Type B pancreatic cell (in vitro differentiated cells): ENCODE measurements at places on chromosomes 6 and 20. TPM values are rescaled to one million over a fixed set of nuclear protein-coding genes. Genes with fewer than 3 reads are reported as not detected.

CAP2 gene
- total RNA-seq, result 6.1 and 9.3 TPM in 2 replicates

GRCh38 chr20:34439168-34439567, 76.1 kb downstream of the ITCH start:
- no peak overlapping the region for H3K27ac ChIP-seq
- DNase-seq, result no peak
- H3K4me3 ChIP-seq, result no peak overlapping the region
- H3K36me3 ChIP-seq, result peaks cover 37% of the 10 kb centered on the region

DNA sequence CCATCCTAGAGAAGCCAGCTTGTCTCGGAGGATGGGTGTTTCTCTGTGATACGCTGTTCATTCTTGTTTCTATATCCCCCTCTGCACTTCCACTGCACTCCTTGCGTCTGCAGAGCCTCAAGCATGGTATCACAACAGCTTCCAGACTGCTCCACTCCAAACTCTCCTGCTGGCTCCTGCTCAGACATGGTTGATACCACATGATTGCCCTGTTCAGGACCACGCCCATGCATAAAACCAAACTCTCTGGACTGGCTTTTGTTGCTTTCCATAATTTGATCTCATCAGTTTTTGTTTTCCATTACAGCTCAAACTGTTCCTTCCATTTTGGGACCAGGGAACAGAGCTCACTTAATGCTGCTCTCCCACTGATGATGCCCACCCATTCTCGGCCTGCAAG, 30.0 kb upstream of the SMIM29 start:
- peaks cover 10% of the 10 kb centered on the region for H3K36me3 ChIP-seq
- H3K27ac ChIP-seq, result no peak overlapping the region
- no peak for DNase-seq
- H3K27me3 ChIP-seq, result no peaks in the 10 kb centered on the region
- H3K4me3 ChIP-seq, result no peak overlapping the region

GRCh38 chr6:145087034-145087433, 648.3 kb downstream of the EPM2A start:
- no peaks in the 10 kb centered on the region for H3K36me3 ChIP-seq
- no peak overlapping the region for H3K27ac ChIP-seq
- peaks cover 3% of the 10 kb centered on the region for H3K27me3 ChIP-seq
- no peak overlapping the region for H3K4me3 ChIP-seq
- DNase-seq, result no peak
- H3K4me1 ChIP-seq, result no peaks in the 10 kb centered on the region

- H3K4me3 ChIP-seq, result no peak overlapping the region
- H3K27me3 ChIP-seq, result peaks cover 36% of the 10 kb centered on the region
- no peaks in the 10 kb centered on the region for H3K4me1 ChIP-seq
- no peak overlapping the region for H3K27ac ChIP-seq
- H3K36me3 ChIP-seq, result peaks cover 4% of the 10 kb centered on the region
Measured at GRCh38 chr20:31473331-31474096, 1.4 kb downstream of the DEFB124 start.

FOXA2 gene
- 17.5 and 21.2 TPM in 2 replicates for total RNA-seq

DNA sequence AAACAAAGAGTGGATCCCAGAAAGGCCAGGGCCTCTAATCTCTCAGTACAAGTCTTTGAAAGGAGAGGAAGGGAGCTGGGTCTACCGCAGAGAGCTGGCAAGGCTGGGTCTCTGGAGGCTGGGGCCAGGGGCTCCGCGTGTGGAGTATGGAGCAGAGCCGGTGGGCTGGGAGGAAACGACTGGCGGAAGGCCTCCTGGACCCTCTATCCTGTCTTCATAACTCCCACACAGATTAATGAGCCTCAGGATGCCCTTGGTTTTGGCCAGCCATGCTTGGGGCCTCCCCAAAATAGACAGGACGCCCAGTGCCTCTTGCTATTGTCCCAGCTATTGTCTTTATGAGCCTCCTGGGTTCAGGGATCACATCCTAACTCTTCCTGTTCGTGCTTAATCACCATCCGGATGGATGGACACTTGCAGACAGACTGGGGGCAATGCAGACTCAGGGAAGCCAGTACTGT, 306.4 kb downstream of the DHX35 start:
- DNase-seq, result no peak
- no peak overlapping the region for H3K27ac ChIP-seq
- H3K4me3 ChIP-seq, result no peak overlapping the region
